ENCODE measurements at places on chromosomes 2 and 18.
A peak's percentile ranks its signal among the peaks of the same experiment; 100 is the strongest.

- DNase-seq, result no peak
Measured at GRCh38 chr2:233075141-233075965, 15.2 kb downstream of the INPP5D start.

DNA sequence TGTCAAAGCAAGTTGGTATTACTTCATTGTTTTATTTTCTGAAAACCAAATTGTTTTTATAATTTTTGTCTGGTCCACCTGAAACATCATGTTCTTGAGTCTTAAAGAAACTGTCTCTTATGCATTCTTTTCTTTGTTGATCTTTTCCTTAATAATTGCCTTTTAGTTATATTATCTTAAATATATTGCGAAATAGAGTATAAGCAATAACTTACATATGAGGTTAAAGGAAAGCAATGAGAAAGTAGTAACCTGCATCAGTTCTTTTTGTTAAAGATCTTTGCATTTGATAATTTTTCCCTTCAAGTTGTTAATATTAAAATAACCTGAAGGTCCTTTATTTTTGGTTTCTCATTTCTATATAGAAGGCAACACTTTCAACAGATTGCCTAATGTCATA lies 315.0 kb downstream of the CTNNA2 start:
- DNase-seq, result no peak

DNA sequence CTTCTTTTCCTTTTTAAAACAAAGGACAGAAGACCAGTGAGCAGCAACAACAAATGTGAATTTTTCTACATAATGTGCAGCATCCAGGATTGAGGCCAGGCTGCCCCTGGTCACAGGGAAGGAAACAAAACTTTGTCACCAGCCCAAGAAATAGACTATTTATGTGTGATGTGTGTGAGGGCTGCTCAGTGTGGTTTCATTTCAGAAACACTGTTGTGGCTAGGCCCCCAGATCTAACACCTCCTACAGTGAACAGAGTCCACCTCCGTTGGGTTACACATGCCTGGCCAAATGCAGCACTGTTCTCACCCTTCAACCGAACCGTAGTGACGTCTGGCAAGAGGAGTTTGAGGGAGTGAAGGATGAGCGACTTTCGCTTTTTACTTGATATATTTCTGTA lies 146.3 kb upstream of the RIOK3 start:
- no peak for DNase-seq

GRCh38 chr2:168160897-168161296 lies 86.5 kb downstream of the STK39 start:
- DNase-seq, result no peak

GRCh38 chr2:40127890-40128557 lies 323.9 kb downstream of the SLC8A1 start:
- peak; percentile 83 for DNase-seq

DNA sequence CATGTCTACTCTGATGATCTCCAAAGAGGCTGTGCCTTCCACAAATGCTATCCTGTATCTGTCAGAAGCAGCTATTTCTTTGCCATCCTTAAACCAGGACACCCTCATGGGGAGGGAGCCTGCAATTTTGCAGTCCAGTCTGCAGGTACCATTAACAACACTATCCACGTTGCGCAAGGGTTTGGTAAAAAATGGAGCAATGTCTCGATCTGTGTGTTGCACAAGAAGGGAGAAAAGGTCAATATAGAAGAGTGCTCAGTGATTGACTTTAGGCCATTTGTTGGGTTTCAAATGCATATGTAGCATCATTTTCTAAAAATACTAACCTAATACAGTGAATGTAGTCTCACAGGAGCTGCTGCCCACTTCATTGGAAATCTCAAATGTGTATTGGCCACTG lies 74.3 kb downstream of the TTN start:
- no peak for DNase-seq

DNA sequence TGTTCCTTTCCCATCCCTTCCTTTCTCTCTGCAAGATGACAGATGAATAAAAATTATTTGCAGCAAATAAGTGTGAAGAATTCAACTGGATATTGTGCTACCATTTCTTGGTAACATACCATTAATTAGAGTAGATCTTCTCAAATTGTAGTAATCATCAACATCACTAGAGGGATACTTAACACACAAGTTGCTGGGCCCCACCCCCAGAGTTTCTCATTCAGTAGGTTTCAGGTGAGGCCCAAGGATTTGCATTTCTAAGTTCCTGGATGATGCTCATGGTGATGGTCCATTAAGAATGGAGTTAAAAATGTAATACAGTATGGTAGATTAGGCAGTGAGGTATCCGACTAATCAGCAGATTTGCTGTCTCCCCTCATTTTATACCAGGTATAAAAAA lies 594.0 kb downstream of the ERBB4 start:
- DNase-seq, result no peak

DNA sequence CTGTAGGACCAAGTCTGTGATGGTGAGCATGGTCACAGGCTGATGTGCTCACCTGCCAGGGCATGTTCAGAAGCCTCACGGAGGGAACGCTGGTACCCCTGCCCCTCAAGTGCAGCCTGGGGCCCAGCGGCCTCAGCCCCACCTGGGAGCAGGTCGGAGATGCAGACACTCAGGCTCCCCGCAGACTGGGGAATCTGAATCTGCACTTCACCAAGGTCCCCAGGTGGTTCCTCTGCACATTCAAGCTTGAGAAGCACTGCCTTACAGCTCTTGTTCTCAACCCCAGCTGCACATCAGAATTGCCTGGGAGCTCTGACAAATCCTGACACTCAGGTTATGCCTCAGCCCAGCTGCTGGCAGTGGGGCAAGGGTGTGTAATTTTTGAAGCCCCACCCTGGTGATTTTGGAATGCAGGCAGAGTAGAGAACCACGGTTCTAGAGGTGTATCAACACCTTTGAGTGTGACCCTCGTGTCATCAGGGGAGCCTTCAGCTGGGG lies 54.8 kb downstream of the CRACDL start:
- DNase-seq, result no peak

- no peak for DNase-seq
Measured at GRCh38 chr2:133788386-133788785, 220.1 kb upstream of the NCKAP5 start.

- DNase-seq, result no peak
Measured at GRCh38 chr2:119449521-119449920, 17.9 kb downstream of the TMEM37 start.

GRCh38 chr2:72673279-72673678 lies 152.6 kb downstream of the EXOC6B start:
- DNase-seq, result no peak

GRCh38 chr2:70837980-70838925 lies 2.6 kb upstream of the CD207 start:
- DNase-seq, result no peak

GRCh38 chr2:44580875-44581515 lies 219.2 kb downstream of the CAMKMT start:
- DNase-seq, result no peak

DNA sequence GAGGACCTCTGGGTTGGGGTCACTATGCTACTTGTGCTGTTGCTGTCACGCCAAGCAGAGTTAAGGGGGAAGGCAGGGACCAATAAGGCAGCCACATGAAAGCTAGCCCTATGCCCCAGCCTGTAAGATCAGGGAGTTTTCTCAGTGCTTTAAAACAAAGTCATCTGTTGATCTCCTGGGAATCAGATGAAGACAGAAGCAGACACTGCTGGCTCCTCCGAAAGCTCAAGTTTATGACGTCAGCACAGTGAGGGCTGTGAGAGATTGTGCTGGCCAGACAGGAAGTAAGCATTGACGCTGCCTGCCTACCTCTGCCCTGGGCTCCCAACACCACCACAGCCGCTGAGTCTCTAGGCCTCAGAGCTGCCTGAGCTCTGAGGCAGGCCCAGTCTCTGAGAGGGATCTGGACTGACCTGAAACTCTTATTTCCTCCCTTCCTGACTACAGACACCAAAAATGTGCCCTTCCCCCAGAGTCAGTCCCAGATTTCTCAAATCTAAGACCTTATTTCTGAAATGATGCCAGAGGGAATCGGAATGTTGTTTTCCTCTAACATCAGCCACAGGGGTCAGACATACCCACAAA lies 118.1 kb upstream of the EPAS1 start:
- peak; percentile 86 for DNase-seq

GRCh38 chr18:67778016-67778415 lies 261.5 kb upstream of the DSEL start:
- no peak for DNase-seq

DNA sequence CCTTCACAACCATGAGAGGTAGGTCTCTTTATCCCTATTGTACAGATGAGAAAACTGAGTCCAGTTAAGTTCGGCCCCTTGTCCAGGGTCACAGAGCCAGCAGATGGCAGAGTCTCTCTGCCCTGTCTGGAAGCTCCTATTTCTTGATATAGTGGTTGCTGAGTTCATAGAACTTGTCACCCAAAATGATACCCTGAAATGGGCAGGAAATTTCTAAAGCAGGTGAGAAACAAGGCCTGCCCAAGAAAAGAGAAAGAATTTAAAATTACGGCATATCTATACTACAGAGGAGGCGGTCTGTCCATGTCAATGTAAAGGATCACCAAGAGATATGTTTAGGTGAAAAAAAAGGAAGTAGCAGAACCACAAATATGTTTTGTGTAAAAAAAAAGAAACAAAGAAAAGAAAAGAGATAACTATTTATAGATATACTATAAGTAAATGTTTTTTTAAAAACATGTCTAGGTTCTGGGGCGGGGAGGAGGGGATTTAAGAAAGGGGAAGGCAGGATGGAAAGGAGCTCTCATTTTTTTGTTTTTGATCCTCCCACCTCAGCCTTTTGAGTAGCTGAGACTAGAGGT lies 39.8 kb downstream of the MYO7B start:
- no peak for DNase-seq

DNA sequence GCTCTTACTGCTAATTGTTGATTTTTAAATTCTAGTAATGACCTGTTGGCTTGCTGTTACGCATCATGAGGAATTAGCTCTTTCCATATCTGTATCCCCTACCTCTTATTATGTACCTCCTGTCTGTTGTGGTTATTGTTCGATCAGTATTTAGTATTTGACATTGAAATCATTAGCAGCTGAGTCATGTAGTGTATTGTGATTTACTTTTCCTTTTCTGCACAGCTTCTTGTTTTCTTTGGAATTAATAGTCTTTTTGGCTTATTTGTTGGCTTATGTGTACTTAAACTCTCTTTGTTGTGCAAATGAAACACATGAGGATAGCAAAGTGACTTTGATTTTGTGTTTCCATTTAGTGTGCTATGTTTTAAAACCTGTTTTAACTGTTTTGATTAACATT lies 4.3 kb downstream of the EPB41L5 start:
- DNase-seq, result peak; percentile 5

GRCh38 chr2:232372231-232373208 lies 6.0 kb upstream of the ALPP start:
- peak; percentile 10 for DNase-seq
